ENCODE measurements at places on chromosomes 2 and 18. TPM values are rescaled to one million over a fixed set of nuclear protein-coding genes. Genes with fewer than 3 reads are reported as not detected.
A peak's percentile ranks its signal among the peaks of the same experiment; 100 is the strongest.

DNA sequence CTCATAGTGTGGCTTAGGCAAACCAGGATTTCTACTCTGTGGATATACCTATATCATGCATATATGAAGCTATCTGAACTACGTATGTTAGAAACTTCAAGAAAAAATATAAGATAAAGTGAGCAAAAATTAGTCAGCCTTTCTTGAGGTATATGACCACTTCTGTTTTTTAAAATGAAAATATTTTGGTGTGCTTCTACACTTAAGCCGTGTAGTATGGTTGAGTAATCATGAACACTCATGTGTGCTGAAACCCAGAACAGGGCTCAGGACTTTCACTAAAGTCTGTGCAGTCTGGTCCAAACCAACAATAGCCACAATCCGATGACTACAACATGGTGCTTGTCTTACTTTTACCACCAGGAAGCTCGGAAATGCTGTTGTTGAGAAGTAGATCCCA, 48.9 kb upstream of the TMEM177 start:
- no peak for DNase-seq
- no peak overlapping the region for H3K27ac ChIP-seq
- H3K4me1 ChIP-seq = no peaks in the 10 kb centered on the region

C2orf72 gene
- total RNA-seq = 0.84 TPM

GRCh38 chr18:68873003-68873402, 75.1 kb downstream of the CCDC102B start:
- H3K4me3 ChIP-seq = no peak overlapping the region
- H3K4me1 ChIP-seq = no peaks in the 10 kb centered on the region
- H3K27ac ChIP-seq = no peak overlapping the region
- no peak for DNase-seq
- H3K27me3 ChIP-seq = no peaks in the 10 kb centered on the region

GRCh38 chr2:104384961-104385360, 469.0 kb upstream of the POU3F3 start:
- DNase-seq = no peak
- no peak overlapping the region for H3K4me3 ChIP-seq
- H3K4me1 ChIP-seq = peaks cover 3% of the 10 kb centered on the region
- no peak overlapping the region for H3K27ac ChIP-seq
- H3K36me3 ChIP-seq = peaks cover 2% of the 10 kb centered on the region
- peaks cover 35% of the 10 kb centered on the region for H3K27me3 ChIP-seq

- peaks cover 35% of the 10 kb centered on the region for H3K27me3 ChIP-seq
- peak overlapping the region; percentile 77 for H3K4me3 ChIP-seq
- DNase-seq = peak; percentile 24
- no peak overlapping the region for H3K27ac ChIP-seq
Observed at GRCh38 chr2:206530727-206531126, 87.4 kb downstream of the ADAM23 start.

DNA sequence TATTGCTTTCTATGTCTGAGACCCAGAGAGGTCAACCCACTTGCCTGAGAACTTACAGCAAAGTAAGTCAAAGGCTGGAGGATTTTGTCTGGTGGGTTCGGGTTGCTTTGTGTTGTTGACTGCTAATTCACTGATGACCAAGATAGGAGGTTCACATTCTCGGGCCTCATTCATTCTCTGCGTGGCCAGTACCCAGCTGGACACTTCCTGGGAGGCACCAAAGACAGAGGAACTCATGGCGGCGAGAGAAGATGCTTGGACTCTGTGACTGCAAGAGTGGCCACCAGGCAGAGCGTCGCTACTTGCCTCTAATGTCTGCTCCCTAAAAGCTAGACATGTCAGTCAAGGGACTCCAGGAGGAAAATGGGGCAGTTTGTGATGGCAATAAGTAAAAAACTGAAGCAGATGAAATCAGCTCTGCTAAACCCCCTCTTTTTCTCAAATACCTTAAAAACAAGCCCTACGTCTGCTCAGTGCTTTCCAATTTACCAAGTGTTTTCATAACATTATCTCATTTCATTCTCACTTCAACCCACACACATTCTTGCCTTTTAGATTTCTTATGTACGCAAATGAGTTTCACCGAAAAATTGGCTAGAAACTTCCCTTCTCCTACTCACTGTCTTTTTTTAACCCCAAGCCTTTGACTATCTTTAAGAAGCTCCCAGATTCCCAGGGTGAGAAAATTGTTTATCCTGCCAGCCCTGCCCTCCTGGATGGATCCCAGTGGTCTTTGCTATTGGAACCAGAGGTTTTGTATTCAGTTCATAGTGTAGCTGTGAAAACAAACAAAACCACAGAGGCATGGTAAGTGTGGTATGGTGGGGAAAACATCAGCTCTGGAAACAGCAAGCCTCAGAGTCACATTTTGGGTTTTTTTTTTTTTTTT, 4.9 kb upstream of the LBH start:
- H3K36me3 ChIP-seq = no peaks in the 10 kb centered on the region
- peak overlapping the region; percentile 95 for H3K4me3 ChIP-seq
- peak overlapping the region; percentile 99 for H3K27ac ChIP-seq
- peaks cover 78% of the 10 kb centered on the region for H3K4me1 ChIP-seq
